CD14-positive monocyte (primary cell): ENCODE measurements at places on chromosomes 16 and 17. TPM values are rescaled to one million over a fixed set of nuclear protein-coding genes. Genes with fewer than 3 reads are reported as not detected.

The TBC1D3I gene
- not detected for polyA plus RNA-seq

The FBXO39 gene
- 0.04 and 0.12 TPM in 2 replicates for polyA plus RNA-seq

The KRT33A gene
- polyA plus RNA-seq, result not detected in 2 replicates

The TERF2IP gene
- polyA plus RNA-seq, result 47.9 TPM

The SLC12A3 gene
- polyA plus RNA-seq, result 0.03 TPM in 1 of 2 replicates, not detected in the other
